ENCODE measurements at places on chromosomes 13 and 19.

DNA sequence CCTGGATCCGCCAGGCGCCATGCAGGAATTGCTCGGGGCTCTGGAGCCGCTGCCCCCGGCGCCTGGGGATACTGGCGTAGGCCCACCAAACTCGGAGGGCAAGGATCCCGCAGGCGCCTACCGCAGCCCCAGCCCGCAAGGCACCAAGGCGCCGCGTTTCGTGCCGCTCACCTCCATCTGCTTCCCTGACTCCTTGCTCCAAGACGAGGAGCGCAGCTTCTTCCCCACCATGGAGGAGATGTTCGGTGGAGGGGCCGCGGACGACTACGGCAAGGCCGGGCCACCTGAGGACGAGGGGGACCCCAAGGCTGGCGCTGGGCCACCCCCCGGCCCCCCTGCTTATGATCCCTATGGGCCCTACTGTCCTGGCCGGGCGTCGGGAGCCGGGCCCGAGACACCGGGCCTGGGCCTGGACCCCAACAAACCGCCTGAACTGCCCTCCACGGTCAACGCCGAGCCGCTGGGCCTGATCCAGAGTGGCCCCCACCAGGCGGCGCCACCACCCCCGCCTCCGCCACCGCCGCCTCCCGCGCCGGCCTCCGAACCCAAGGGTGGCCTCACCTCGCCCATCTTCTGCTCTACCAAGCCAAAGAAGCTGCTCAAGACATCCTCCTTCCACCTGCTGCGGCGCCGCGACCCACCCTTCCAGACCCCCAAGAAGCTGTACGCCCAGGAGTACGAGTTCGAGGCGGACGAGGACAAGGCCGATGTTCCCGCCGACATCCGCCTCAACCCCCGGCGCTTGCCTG is 6.1 kb downstream of the PRR12 start:
- no peak for DNase-seq

DNA sequence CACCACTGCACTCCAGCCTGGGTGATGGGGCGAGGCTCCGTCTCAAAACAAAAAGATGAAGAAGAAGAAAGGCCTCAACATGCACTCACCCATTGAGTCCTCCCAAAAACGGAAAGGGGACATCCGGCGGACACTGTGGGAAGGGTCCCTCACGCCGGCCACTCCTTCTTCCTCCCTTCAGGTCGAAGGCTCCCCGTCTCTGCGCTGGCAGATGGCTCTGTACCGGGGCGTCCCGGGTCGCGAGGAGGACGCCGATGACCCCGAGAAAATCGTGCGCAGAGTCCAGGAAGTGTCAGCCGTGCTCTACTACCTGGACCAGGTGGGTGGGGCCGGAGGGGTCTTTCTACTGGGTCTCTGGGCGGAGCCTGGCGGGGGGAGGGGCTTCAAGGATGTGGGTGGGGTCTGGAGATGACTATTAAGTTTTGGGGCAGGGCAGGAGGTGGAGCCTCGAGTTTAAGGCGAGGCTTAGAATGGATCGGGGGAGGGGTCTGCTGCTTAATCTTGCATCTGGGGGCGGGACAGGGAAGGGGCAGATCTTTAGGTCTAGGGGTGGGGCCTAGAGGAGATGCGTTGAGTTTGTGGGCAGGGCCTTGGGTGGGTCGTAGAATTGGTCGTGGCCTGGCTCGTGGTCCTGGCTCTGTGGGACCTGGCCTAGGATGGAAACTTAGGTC is 90.2 kb downstream of the MAP4K1 start:
- DNase-seq = no peak

GRCh38 chr13:80906860-80907259 is 565.9 kb upstream of the SPRY2 start:
- DNase-seq = no peak

DNA sequence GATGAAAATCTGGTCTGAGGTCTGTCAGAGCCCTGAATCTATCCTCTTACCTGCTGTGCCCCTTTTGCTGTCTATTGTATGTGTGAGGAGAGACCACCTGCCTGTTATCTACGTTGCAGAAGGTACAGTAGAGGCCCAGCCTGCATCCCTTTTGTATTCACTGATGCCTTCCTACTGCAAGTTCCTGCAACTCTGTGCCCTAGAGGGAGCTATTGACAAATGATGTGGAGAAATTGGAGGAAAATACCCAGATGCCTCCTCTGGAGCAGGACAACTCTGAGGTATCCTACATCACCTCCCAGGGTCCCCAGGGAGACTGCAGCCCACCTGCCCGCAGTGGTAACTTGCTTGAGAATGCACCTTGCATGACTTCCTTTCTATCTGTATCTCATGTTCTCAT is 33.7 kb downstream of the SIAH3 start:
- DNase-seq = no peak

DNA sequence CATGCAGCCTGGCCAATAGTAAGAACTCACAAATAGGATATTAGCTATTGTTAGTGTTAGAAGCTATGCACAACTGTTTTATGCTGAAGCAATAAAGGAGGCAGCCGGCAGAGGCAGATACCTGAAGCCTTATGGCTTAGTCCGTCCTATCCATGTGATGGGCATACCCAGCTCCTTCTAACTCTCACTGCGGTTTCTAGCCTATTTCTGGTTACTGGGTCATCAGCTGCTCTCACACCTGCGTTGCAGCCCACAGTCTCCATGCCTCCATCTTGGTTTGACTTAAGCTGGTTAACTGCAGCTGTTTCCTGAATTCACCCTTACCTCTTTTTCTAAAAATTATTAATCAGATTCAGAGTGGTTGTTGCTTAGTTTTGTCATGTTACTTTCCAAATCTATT is 40.5 kb upstream of the CNMD start:
- DNase-seq = peak; percentile 17

DNA sequence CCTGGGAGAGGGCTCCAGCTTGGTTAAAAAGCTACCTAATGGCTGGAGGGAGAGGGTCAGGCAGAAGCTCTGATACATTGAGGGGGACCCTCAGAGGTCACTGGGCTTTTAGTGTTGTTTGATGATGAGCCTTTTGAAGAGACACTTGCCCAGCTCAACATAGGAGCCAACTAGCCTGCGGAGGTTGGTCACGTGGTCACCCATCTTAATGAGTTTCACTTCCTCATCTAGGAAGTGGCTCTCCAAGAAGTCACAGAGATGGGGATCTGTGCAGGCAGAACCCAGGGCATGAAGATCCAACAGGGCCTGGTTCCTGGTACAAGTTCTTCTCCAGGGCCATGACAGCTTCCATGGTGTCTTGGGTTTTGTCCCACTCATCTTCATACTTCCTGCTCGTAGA is 33.4 kb downstream of the IPO5 start:
- DNase-seq = no peak

GRCh38 chr13:74103970-74104555 is 30.1 kb downstream of the KLF12 start:
- no peak for DNase-seq

DNA sequence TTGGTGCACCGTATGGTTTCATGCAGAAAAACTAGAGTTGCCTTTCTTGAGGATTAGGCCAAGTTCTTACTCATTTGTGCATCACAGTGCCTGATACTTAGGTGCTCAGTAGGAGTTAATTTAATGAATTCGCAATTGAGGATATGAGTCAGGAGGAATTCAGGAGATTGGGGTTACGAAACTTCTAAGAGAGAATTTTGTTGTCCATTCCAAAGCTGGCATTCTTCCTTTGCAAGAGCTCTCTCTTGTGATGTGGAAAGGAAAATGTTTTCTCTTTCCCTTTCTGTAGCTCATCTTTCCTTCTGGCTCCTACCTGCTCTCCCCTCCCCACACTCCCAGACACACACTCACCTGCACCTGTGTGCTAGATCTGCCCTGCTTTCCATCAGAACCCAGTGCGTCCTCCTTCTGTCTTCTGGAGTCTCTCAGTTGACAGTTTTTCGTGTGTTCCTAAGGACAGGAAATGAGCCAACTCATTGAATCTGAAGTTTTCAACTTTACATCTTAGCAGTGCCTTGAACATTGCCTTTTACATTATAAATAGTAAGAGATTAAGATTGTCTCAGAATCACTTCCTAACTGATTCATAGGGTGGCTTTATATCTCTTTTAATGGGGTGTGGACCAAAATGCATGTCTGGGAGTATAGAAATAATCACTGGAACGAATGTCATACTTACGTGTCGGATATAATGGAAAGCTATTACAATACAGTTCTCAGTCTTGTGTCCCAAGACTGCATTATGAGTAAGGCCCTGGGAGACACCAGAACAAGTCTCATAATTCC is 19.7 kb upstream of the ERCC5 start:
- no peak for DNase-seq
